Activated naive CD4-positive, alpha-beta T cell treated with anti-CD3 and anti-CD28 coated beads, Interleukin-2, amount 50 U/mL, for 16 hours (primary cell): ENCODE measurements at places on chromosomes 5 and 9.

DNA sequence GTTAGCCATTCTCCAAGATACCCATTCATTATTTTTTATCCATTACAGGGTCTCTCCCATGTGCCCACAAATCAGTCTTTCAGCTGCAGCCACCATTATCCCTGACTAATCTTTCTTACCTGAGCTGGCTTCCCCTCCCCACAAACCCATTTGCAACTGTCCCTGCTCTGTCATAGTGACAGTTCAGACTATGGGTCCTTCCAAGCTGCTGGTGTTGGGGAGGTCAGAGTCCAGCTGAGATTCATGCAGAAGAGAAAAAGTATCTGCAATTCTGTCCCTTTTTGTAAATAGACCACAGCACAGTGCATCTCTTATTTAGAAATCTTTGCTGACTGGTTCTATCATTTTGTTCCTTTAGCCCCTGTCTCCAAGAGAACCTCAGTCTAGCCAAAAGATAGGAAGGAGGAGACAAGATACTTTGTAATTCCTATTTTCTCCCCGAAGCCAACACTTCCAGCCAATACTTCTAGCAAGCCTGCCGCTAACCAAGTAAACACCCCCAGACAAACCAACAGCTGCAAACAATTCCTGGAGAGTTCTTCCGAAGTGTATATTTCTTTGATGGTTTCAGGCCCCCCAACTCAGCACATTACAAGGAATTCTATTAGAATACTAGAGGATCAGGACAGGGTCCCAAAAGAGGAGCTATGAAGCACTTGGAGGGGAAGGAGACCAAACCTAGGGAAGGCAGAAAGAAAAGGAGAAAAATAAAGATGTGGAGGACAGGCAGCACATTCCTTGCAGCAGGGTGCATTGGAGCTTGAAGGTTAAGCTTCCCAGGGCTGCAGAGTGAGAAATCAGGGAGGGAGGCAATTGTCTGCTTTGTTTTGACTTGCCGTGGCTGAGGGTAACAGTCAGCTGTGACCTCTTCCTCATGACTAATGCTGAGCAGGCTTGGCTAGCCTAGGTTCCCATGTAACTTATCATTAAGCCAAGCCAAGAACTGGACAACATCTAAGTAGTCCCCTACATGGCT is 148.5 kb downstream of the SGCD start:
- DNase-seq: no peak

DNA sequence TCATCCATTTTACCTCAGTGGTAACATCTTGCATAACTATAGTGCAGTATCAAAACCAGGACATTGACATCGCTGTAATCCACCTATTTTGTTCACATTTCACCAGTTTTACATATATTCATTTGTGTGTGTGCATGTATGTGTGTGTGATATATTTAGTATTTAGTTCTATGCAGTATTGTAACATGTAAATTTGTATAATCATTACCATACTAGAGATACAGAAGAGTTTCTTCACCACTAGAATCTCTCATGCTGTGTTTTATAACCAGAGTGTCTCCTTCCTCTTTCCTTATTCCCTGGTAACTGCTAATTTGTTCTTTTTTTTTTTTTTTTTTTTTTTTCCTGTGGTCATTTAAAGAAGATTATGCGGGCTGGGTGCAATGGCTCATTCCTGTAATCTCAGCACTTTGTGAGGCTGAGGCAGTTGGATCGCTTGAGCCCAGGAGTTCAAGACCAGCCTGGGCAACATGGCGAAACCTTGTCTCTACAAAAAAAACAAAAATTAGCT is 11.0 kb downstream of the RASA1 start:
- DNase-seq: no peak

GRCh38 chr5:111347021-111347420 is 122.8 kb downstream of the CAMK4 start:
- no peak for DNase-seq

DNA sequence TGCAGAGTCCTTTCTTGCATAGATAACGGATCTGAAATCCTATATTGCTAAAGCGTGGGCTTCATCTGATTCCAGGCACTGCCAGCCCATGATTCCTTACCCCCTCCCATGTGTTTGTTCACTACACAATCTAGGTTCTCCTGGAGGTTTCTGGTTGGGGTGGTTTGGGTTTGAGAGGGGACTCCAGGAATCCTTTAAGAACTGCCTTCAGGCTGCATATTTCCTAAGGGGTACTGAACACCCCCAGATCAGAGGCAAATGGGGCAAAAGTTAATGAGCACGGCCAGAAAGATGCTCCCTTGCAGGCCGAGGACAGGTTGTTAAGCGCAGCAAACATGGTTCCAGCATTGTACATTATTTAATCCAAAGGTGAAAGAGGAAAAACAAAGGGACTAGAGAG is 9.9 kb downstream of the NR2F1 start:
- DNase-seq: no peak

DNA sequence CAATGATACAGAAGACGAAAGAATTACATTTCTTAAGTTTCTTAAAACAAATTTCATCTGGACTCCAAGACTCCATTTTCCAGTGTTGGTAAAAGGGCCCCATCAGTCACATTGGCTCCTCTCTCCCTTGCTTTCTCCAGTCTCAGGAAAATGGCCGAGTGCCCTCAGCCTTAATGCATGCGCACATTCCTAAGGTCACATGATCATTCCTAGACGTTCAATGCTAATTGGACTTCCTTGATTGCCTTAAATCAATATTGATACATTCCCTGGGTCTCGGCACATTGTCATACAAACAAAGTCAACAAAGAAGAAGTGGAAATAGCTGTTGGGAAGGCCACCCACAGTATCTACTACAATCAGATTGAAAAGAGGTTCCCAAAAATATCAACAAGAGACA is 413.6 kb upstream of the GRAMD2B start:
- DNase-seq: no peak

DNA sequence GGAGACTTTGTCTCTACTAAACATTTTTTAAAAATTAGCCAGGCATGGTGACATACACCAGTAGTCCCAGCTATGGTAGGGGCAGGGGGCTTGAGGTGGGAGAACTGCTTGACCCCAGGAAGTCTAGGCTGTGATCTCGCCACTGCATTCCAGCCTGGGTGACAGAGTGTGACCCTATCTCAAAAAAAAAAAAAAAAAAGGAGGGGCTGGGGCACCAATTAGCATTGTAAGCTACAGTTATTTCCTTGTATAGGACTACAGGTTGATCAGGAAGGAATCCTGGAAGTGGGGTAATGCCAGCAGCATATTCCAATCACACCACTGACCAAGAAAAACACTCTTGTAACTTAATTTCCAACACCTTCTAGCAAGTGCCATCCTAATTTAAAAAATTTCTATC is 32.1 kb downstream of the PWWP2A start:
- no peak for DNase-seq

DNA sequence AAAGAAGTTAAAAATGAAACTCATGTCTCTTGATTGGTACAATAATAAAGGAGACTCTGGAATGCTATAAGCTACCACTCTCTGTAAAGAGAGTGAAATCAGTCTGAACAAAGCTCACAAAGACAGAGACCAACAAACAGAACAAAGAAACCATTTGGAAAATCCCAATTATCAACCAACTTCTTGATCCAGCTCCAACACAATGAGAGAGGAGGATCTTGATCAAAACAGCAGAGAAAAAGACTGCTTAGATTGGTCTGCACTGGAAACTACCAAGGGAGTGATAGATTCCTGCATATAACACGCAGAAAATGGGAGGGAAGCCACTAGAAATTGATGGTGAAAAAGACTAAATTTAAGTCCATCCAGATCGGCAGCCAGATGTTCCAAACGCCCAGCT is 23.1 kb upstream of the RNF38 start:
- DNase-seq: no peak

DNA sequence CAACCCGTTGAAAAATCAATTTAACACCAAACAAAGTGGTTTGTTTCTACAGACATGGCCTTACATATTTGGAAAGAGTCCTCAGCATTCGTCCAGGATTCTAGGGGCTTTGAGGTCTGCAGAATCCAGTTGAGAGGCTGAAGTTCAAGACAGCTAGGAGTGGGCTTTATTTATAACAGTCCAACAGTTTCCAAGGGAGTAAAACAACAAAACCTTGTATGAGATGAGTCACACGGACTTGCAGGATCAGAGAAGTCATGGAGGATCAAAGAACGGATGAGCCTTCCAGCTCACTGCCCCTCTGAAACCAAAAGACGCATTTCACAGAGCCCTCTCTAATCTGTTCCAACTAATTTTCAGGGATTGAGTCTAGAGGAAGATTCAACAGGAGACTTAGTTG is 11.1 kb upstream of the ESM1 start:
- DNase-seq: no peak

DNA sequence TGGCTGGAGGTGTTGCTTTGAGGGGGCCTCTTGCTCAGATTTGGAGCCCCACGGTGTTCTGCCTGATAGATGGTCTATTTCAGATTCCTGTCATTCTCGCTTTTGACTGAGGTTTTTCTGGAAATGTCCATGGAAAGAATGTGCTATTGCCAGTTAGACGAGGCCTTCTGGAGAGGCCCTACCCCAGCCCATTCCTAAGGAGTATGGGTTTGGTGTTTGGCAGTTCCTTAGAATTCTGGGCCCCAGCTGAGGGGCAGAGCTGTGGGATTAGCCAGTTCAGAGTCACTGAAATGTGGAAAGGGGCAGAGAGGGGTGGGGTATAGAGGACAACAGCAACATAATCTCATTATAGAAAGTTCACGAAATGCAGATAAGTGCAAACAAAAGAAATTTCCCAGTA is 50.5 kb downstream of the GALNT10 start:
- DNase-seq: no peak

GRCh38 chr9:86469476-86470250 is 115.5 kb upstream of the TUT7 start:
- no peak for DNase-seq

DNA sequence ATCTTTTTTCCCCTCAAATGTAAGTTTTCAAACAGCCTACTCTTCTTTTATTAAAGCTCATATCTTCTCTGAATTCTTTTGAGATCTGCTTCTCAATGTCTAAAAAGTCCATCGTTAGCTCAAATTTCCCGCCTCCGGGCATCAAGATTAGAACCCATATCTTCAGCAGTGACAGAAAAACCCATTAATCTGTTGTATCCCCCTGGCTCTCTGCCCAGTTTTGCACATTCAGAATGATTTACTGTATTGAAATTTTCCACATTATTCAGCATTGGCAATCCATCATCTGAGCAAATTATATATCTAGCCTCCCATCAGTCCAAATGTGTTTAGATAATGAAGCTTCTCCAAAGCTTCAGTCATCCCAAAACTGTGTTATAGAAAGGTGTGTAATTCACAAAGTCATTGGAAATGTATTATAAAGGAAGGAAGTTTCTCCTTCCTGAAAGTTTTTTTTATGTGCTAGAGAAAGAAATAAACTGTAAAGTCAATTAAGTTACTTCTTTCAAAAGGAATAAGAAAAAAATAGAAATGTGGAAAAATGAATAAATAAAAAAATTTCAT is 849.9 kb downstream of the MAT2B start:
- no peak for DNase-seq

GRCh38 chr9:437066-437465 is 222.4 kb downstream of the DOCK8 start:
- DNase-seq: no peak

- DNase-seq: no peak
These were observed 265.4 kb upstream of the VLDLR start for GRCh38 chr9:2356041-2356790.

DNA sequence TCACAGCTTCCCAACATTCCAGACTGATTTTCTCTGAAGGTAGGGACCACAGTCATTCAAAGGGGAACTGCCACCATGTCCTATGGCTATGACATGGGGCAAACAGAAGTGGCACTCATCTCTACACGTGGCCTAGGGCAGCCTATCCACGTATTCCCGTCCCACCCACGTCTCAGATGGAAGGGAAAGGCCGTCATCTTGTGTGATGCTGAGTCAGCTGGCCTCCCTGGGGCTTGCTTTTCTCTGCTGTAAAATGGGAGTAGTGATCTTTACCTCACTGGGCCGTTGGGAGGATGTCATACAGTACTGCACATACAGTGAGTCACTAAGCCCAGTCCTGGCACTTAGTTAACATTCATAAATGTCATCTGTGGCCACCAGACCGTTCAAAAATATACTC is 72.3 kb downstream of the RAPGEF1 start:
- DNase-seq: peak; percentile 49

DNA sequence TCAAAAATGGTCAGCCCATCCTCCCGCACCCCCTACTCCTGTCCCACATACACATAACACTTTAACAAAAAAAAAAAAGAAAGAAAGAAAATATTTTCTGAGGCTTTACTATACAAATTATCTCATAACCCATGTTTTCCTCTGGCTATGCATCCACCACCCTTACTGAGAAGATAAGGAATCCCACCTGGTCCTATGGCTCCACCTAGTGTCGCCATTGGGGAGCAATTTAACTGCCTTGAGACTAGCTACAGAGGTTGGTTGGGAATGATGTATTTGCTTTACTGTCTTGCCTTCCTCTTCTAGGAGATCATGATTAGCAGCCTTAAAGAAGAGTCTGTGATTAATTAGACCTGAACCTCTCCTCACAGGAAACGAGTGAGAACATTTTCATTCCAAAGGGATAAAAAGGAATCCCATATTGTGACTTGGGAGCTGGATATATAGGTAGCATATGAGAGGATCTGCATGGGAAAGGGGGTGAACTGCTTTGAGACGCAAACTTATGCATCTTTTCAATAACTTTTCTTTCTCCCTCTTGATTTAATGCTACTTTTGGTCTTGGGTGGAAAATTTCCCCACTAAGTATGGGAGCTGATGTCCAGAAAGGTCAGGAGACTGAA is 77.7 kb upstream of the SELENOP start:
- peak; percentile 65 for DNase-seq

DNA sequence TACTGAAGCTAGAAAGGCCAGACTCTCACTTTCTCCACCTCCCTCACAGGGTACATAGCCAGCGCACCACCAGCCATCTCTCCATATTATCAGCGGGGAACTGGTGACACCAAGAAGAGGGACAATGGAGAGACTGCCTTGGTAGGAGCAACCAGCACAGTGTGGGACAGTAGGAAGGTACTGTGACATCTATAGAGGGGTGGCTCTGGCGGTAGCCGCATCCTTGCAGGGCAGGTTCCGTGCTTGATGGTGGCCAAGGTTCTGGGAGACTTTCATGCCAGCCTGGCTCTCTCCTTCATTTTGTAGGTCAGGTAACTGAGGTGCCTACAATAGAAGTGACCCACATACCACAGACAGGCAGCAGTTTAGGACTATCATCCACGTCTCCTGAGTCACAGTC is 65.5 kb upstream of the SMIM23 start:
- no peak for DNase-seq

DNA sequence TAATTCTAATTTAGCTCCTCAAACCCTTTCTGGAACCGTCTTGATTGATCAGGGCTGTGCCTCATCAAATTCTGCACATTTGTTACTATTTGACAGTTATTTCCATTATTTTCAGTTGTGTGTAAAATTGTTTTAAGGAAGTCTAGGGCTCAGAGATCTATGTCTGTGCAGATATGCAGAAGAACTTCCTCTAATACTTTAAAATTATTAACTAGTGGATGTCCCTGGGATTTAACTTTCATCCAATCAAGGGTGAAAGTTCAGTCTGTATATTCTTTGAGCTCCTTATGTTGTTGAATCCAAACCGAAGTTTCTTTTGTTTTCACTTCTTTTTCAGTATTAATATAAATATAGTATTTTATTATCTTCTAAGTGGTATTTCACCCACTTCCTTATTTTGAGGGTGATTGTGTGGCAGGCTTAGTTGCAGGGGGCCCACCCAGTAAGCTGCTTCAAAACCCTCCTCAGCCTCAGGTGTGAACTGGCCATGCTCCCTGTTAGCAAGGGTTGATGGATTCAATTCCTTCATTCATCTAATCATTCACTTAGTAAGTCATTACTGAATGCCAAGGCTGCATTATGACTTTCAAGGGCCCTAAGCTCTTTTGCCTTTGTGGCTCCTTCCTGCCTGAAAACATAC is 2.1 kb upstream of the CAMLG start:
- no peak for DNase-seq

- no peak for DNase-seq
These were observed 4.7 kb downstream of the TNFSF8 start for GRCh38 chr9:114925672-114926071.
